ENCODE measurements at places on chromosomes 6 and 20. TPM values are rescaled to one million over a fixed set of nuclear protein-coding genes. Genes with fewer than 3 reads are reported as not detected.

ADGRF4 gene
- 4.5 TPM for total RNA-seq

GRCh38 chr6:155216312-155217046 lies 47.3 kb upstream of the CLDN20 start:
- DNase-seq: no peak

GRCh38 chr6:25332655-25333071 lies 53.5 kb downstream of the CARMIL1 start:
- no peak for DNase-seq

- no peak for DNase-seq
Measured at GRCh38 chr6:163332575-163332974, 81.9 kb upstream of the QKI start.

- no peak for DNase-seq
Measured at GRCh38 chr6:49497304-49497703, 2.4 kb upstream of the GLYATL3 start.

DNA sequence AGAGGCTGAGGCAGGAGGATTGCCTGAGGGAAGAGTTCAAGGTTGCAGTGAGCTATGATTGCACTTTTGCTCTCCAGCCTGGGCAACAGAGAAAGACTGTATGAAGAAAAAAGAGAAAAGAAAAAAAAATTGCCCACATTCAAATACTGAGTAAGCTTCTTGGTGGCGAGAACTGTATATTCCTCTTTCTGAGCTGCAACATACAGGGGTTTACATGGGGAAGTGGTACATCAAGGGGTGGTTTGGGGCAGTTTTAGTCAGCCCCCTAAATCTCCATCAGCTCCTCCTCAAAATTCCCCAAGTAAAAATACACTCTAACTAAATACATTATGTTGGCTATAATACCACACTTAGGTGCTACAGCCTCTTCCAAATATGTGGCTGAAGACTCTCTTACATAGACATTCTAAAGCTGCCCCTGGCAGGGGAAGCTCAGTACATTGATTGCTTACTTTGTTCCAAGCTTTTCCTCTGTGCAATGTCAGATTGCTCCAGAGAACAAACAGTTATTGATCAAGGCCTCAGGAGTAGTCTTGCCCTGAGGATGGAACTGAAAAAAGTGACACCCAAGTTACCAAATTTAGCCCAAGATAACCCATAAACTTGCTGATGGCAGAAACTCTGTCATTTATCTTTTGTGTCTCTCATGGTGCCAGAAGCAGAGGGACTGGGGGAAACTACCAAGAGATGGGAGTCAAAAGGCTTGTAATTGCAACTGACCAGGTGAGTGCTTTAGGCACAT lies 107.4 kb upstream of the RIPOR2 start:
- no peak for DNase-seq

GRCh38 chr6:9761220-9761619 lies 653.7 kb downstream of the TFAP2A start:
- DNase-seq: no peak

DNA sequence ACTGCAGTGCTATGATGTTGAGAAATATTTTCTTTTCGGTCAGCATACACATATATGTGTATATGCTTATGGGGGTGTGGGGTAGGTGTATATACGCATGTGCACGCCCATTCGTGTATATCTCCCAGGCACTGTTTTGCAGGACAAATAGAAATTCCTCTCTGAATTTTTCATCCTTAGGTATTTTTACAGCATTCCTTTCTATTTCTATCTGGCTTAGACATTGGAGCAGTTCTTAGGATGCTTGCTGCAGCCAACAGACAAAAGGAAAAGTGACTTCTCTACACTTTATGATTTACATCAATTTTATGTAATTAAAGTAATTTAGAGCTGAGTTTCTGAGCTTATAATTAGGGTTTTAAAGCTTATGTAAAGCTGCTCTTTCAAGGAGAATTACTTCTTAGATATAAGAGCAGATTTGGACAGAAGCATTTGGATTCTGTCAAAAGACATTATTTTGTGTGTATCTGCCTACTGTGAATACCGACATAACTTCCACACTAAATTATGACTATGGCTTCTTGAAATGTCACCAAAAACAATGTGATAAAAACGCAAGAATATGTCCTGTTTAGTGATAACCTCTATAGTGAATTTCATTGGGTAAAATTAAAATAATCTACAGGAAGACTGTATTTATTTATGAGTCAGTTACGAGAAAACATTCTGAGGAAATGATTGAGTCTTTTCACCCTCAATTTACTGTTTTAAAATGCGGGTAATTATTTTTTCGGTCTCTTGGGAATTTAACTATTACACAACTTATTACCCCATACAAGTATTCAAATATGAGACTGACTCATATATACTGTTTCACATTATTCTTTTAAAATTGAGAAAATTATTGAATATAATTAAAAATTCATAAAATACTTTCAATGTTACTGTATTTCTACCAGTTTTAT lies 21.3 kb upstream of the CEP43 start:
- no peak for DNase-seq

- no peak for DNase-seq
Measured at GRCh38 chr6:122681705-122682104, 71.5 kb downstream of the PKIB start.

- no peak for DNase-seq
Measured at GRCh38 chr6:131958542-131959470, 7.6 kb upstream of the CCN2 start.

- no peak for DNase-seq
Measured at GRCh38 chr6:157144859-157145568, 178.3 kb downstream of the TMEM242 start.

- DNase-seq: no peak
Measured at GRCh38 chr20:58585753-58586540, 65.1 kb upstream of the STX16 start.
